SW 1271 (cell line): ENCODE measurements at places on chromosomes 13 and 19.

DNA sequence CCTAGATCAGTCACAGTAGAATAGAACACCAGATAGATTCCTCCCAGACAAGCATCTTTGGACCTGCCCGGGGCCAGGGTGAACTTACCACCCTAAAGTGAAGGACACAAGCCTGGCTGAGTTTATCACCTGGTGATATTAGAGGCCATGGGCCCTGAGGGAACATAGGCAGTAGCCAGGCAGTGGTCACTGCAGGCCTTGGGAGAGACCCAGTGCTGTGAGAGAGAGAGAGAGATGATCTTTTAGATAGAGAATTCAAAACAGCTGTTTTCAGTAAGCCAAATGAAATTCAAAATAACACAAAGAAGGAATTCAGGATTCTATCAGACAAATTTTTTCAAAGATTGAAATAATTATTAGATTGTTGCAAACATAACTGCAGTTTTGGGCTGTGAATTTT is 1679.9 kb downstream of the EFNB2 start:
- DNase-seq: no peak

GRCh38 chr19:9828551-9829063 is 889 bp downstream of the UBL5 start:
- no peak for DNase-seq

- DNase-seq: no peak
Observed at GRCh38 chr13:106850973-106851650, 283.2 kb upstream of the ARGLU1 start.

DNA sequence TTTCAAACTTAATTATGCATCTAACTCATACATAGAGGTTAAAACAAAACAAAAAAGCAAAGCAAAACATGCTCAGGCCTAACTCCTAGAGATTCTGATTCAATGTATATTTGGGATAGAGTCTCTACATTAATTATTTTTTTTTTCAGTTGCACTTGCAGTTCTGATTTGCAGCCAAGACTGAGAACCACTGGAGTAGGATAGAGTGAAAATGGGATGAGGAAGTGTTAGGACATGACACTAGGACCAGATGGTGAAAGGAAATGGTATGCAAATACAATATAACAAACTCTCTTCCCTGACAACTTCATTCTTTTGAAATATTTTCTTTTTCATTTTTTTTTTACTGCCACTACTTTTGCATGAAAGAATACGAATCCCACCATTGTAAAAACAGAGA is 1.8 kb downstream of the CCDC122 start:
- no peak for DNase-seq

DNA sequence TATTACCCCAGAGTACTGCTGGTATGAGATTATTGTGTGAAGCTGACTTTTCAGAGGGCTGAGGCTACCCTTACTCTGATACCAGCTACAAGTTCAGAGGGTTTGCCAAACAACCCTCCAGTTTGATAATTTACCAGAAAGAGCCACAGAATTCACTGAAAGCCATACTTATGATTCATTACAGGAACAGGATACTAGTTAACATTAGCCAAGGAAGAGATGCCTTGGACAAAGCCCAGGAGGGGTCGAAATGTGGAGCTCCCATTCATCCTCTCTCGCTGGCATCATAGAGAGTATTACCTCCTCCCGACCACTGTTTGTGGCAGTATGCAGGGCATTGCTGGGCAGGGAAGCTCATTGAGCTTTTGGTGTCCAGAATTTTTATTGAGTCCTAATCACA is 364.3 kb downstream of the KCNRG start:
- no peak for DNase-seq

DNA sequence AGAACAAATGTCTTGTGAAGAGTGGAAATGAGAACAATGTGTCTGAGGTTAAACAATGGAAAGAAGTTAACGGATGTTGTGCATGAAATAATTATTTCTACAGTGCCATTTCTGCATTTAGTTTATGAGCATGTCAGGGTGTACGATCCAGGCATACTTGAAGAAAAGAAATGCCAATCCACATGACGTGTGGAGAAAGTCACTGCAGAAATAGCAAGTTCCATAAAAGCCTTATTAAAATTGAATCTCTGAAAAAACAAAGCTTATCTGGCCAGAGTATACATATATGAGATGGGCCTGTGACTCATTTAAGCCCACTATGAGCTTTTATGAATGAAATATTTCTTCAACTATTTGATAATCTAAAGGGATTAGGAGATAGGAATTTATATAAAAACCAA is 426.1 kb downstream of the EFNB2 start:
- no peak for DNase-seq

- no peak for DNase-seq
Observed at GRCh38 chr19:7924651-7925170, 1.2 kb downstream of the CTXN1 start.
